Substantia nigra (tissue), 51 donors: ENCODE measurements at places on chromosomes 7 and 10.

DNA sequence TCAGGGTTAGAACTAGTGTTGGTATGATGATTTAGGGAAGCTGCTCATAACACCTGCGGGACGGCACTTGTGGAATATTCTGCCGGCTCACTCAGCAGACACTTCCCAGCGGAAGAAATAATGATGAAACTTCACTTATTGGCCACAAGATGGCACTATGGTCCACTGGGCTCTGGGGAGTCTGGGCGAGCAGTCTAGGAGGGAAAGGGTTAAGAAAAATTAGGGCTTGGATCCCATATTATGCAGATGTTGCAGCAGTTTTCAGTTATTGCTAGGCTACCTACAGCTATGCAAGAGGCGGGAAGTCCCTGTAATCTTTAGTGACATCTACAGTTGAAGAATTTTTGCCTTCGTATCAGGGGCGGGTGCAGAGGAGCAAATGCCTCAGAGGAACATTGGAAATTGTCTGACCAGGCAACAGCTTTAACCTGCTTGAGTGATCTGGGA, 238.7 kb upstream of the PRSS58 start:
- DNase-seq: no peak

GRCh38 chr10:113992471-113993011, 51.1 kb upstream of the ADRB1 start:
- no peak for DNase-seq

DNA sequence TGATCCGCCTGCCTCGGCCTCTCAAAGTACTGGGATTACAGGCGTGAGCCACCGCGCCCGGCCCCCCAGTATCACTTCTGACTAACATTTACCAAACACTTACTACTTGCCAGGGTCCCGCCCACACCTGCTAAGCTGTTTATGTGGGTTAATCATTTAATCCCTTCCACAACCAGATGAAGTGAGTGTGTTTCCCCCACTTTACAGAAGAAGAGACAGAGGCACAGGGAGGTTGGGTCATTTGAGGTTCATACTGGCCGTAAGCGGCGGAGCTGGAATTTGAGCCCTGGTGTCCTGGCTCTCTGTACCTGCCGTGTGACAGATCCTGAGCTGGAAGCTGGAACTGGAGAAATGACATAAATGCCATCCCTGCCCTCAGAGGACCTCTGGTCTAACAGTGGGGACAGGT, 15.1 kb upstream of the VPS37D start:
- no peak for DNase-seq

GRCh38 chr7:17123020-17123419, 175.4 kb upstream of the AHR start:
- no peak for DNase-seq

GRCh38 chr10:43110338-43111071, 27.7 kb upstream of the CSGALNACT2 start:
- DNase-seq: no peak

DNA sequence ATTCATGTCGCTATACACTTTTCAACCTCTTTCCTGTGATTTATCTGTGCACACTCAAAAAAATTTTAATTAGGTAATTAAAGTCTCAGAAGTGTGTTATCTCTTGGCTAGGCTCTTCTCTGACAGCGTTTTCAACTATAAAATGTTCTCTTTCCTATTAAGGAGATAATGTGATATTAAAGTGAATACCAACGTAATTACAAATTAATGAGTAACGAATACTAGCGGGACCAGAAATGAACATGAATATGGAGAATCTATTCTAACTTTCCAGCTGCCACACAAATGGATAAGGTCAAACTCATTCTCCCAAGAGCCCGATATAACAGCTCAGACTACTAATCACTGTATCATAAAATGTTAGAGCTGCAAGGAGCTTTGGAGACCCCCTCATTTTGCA, 12.0 kb downstream of the COL1A2 start:
- no peak for DNase-seq

- DNase-seq: no peak
These were observed 235.0 kb downstream of the FANK1 start for GRCh38 chr10:126131341-126131740.

- no peak for DNase-seq
These were observed 41.1 kb downstream of the SIRT1 start for GRCh38 chr10:67925449-67926005.

DNA sequence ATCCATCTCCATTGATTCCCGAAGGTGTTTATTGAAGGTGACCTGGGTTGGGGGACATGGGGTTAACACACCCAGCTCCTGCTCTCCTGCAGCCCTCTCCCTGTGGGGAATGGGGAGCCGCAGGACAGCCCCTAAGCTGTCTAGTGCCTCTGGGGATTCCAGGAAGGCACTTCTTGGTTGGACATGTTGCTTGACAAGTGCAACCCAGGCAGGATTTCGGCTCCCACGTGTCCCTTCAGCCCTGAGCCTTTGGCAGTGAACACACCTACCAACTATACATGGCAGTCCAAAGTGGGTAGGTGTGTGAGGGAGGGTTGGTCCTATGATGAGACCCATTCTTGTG, 43.9 kb downstream of the DOCK1 start:
- no peak for DNase-seq

GRCh38 chr7:86089455-86089854, 554.3 kb upstream of the GRM3 start:
- no peak for DNase-seq

DNA sequence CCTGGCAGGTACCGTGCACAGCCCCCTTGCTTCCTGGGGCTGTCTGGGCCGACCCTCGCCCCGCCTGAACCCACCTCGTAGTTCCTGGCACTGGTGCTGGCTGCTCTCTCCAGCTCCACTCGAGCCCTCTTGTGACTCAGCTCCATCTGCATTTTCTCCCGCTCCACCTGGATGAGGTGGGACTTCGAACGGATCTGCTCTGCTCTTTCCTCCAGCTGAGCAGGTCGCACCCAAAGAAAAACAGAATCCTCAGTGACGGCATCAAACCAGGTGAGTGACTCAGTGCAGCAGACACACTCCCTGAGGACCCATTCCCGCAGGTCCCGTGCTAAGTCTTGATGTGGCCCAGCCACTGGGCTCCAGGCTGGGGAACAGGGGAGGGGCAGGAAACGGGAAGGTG, 7.4 kb downstream of the MAD1L1 start:
- no peak for DNase-seq
